ENCODE measurements at places on chromosomes 6 and 20.
A peak's percentile ranks its signal among the peaks of the same experiment; 100 is the strongest.

DNA sequence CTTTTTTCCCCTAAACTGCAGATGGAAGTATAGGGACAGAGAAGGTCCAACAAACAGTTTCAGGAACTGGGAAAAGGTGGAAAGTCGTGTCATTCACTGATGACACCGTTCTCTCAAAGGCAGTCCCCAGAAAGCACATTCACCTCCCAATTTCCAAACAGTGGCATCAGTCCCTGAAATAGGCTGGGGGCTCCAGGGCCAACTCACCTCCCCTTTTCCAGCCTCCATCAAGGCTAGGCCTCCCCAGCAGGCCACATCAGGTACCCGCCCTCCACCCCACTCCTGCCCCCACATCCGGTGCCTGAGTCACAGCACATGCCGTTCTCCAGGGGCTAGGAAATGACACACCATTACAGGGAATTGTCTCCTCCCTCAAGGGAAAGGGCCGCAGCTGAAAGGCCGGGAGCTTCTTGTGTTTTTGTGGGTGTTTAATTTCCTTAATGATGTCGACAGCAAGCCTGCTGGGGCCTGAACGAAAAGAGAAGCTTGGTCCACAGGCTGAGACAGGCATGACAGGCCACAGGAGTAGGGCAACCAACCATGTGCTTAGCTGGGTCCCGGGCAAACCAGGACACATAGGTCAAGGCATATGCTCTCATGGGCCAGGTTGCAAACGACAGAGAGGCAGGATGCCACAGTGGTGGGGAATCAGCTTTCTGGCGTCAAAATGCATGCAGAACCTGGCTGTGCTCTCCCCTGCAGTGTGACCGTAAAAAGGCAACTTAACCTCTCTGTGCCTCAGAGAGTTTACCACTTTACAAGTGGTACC is 39.2 kb downstream of the ZMYND8 start:
- peak; percentile 99 for DNase-seq

DNA sequence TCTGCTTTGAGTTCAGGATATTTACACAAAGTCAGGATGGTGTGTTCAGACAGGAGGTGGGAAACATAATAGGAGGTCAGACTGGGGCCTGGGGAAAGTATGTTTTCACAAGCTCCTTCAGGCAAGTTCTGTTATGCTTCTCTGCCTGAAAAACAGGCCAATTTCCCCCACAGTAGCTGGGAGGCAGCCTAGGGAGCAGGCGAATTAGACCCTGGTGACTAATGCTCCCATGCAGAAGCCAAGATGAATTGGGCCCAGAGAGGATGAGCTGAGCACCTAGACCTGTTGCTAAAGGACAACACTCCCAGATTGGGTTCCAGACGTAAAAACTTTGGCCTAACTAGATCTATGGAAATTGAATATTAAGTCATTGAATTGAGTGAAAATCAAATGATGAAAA is 142.2 kb upstream of the MAP3K7 start:
- no peak for DNase-seq

GRCh38 chr20:1875762-1876161 is 19.4 kb upstream of the SIRPA start:
- DNase-seq = peak; percentile 53

GRCh38 chr6:43052842-43053544 is 658 bp downstream of the CUL7 start:
- DNase-seq = peak; percentile 48

DNA sequence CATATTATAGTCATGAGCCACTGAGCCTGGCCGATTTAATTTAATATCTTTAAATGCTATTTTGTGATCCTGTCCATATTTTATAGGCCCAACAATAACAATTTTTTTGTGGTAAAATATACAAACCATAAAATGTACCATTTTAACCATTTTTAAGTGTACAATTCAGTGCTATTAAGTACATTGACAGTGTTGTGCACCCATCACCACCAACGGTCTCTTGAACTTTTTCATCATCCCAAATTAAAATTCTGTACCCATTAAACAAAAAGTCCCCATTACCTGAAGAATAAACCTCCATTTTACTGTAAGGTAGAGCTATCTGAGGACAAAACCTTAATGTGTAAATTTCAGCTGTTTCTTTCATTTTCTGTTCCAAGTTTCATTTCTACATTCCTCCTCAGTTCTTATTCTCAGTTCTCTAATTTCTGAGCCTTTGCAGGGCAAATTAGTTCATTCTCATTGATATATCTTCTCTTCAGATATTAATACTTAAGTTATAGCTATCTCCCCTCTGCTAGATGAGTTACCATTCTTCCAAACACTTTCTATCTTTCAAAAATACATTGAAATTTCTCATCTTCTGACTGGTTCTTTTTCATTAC is 10.3 kb downstream of the MTO1 start:
- no peak for DNase-seq

DNA sequence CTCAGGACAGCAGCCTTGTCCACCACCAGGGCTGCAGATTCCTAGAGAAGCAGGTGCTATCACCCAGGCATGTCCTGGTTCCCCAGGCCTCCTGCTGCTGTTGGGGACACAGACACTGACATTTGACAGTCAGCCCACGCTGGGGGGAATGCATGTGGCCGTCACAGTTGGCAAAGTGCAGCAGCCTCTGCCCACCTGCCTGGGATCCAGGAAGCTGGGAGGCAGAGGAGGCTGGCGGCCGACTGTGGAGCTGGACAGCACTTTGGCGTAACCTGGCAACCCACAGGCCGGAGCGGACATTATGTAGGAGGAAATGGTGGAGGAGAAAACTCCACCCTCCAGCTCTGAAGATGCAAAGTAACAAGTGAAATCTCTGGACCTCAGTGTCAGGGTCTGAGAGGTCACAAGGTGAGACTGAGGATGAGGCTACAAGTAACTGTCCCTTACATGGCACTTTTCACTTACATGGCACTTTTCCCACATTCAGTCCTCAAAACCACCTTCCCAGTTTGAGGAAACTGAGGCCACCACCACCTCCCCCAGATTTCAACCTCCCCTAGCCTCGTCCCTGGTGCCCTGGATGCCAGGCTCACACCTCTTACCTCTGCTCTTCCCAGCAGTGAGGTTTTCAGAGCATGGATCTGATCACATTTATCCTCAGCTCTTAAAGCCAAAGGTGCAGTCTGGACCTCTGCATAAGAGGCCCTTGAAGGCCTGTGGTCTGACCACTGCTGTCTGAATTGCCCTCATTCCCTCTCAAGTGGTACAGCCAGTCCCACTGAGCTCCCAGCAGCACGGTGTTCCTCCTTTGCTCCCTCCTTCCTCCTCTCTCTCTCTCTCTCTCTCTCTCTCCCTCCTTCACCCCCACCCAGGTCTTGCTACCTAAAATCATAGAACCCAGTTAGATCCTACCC is 8.7 kb downstream of the MAP1LC3A start:
- DNase-seq = no peak

DNA sequence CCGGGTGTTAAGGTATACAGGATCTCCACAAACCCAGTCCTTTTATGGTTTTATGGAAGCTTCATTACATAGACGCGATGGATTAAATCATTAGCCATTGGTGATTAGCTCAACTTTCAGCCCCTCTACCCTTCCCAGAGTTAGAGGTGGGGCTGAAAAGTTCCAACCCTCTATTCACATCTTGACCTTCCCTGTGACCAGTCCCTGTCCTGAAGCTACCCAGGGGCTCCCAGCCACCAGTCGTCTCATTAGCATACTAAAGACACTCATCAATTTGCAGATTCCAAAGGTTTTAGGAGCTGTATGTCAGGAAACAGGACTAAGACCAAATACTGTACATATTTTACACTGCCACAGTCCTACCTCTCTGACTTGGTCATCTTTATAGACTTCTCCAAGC is 21.0 kb downstream of the KHDC1L start:
- DNase-seq = no peak

DNA sequence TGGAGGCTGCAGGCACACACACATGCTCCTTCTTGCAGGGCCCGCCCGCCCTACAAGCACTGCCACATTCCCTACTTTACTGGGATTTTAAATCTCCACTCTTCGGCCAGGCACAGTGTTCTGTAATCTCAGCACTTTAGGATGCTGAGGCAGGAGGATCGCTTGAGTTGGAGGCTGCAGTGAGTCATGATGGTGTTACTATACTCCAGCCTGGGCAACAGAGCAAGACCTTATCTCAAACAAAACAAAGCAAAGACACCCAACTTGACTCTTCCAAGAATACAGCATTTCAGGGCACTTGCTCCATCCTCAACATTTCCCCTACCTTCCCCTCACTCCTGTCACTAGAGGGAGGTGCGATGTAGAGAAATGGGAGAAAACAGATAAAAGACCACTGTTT is 194.0 kb downstream of the MYLK4 start:
- DNase-seq = no peak

- DNase-seq = no peak
Measured at GRCh38 chr6:39273406-39273821, 40.8 kb downstream of the KCNK17 start.

- no peak for DNase-seq
Measured at GRCh38 chr6:132289756-132290155, 111.5 kb downstream of the MOXD1 start.

- no peak for DNase-seq
Measured at GRCh38 chr20:62739581-62740285, 31.1 kb downstream of the NTSR1 start.

DNA sequence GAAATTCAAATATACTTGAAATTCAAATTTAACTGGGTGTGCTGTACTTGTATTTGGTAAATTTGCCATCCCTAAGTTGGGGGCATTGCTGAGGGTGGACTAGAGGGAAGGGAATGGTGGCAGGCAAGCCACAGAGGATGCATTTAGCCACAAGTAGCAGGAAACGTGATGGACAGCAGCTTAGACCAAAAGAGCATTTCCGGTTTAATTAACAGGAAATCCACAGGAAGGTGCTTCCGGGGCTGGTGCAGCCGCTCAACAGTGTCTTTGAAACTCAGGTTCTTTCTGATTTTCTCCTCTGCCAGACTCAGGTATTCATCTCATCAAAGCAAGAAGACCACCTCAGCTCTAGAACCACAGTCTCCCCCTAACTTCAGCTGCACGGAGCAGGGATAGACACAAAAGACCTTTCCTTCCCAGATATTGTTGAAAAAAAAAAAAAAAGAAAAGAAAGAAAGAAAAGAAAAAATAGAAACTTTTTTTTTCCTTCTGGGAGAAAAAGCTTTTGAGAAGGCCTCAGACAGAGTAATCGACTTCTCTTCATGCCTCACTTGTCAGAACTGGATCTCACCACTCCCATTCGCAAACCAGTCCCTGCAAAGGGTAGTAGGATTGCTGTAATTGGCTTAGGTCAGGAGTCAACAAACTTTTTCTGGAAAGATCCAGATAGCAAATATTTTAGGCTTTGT is 8.0 kb upstream of the BCAS1 start:
- DNase-seq = no peak

- no peak for DNase-seq
Measured at GRCh38 chr6:109019911-109020310, 74.7 kb downstream of the SESN1 start.

DNA sequence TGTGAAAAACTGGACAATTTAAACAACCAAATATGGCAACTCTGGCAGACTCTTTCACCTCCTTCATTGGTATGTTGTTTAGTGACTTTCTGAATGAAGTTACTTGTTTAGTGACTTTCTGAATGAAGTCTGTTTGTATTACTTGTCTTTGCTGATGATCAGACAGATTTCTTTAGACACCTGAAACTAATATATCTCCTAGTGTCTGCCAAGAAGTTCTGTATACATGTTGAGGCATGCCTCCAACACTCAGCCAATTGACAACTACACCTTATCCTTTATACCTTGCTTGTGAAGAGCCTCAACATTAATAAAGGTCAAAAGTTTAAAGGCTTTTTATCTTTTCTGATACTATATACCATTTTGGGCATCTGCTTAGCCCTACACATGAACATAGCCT is 725.4 kb upstream of the EPHA7 start:
- DNase-seq = no peak

GRCh38 chr6:79048611-79049010 is 29.4 kb downstream of the PHIP start:
- DNase-seq = peak; percentile 45

GRCh38 chr20:19074828-19075516 is 137.5 kb upstream of the SLC24A3 start:
- DNase-seq = no peak

GRCh38 chr6:128487055-128487454 is 33.3 kb downstream of the PTPRK start:
- no peak for DNase-seq

DNA sequence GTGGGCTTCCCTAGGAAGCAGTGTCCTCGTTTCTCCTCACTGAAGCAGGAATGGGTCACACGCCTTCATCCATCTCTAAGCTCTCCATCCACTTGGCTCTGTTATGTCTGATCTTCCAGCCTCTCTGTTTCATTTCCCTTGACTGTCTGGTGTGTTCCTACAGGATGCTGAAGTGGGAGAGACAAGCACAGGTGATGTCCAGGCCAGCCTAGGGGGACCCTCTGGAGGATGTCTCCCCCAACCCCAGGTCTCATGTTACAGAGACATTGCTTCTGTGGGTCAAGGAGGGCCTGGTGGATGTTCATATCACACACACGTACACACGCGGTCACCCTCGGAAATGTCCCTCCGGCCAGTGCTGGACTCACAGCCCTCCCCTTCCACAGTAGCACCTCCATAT is 229.9 kb downstream of the CDC5L start:
- no peak for DNase-seq

DNA sequence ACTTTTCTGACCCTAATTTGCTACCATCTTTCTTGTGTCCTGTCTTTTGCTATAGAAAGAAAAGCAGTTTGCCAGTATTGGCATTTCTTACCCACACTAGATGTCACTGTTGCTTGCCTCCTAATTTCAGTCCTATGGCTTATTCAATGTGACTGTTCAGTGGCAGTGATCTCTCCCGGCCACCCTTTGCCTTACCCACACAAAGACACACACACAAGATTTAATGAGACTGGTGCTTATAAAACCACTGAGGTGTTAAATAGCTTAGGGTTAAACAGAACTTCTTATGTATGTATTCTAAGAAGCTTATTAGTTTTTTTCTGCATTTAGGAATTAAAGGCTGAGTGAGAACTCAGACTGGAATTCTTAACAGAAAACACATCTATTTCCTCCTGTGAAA is 233.6 kb upstream of the ASCC3 start:
- peak; percentile 54 for DNase-seq

DNA sequence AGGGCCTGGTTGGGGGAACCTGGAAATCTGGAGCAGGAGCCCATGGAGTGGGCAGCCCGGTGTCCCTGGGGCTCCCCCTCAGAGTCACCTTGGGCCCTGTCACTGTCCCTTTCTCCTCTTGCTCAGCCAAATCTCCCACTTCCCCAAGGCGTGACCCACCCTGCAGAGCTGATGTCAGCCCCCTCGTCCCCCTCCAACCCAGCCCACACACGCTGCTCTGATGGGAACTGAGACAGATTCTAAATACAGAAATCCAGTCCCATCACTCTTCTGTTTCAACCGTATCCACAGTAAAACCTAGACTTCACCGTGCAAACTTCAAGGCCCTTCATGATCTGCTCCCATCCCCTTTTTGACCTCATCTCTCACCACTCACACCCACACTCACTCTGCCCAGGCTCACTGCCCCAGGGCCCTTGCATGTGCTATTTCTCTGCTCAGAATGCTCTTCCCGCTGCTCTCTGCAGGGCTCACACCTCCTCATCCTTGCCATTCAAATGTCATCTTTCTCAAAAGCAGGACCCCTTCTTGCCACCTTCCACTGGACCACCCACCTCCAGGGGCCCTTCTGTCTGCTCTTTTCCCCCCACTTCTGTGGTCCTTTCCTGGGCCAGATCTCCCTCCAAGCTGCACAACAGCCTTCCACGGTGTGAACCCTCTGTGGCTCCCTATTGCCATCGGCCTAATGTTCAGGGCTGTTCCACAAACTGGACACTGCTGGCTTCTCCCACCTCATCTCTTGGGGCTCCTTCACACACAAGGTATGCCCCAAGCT is 16.6 kb downstream of the TGM2 start:
- no peak for DNase-seq

- no peak for DNase-seq
Measured at GRCh38 chr20:57596358-57596757, 23.9 kb downstream of the ZBP1 start.

GRCh38 chr6:43942011-43942442 is 172.0 kb downstream of the VEGFA start:
- DNase-seq = no peak
